Stimulated activated naive CD8-positive, alpha-beta T cell treated with anti-CD3 and anti-CD28 coated beads, Interleukin-15, Interleukin-2, amounts not matched to agents 100 U/mL and 50 U/mL, for 24 hours (primary cell): ENCODE measurements at places on chromosomes 11 and 22.
A peak's percentile ranks its signal among the peaks of the same experiment; 100 is the strongest.

DNA sequence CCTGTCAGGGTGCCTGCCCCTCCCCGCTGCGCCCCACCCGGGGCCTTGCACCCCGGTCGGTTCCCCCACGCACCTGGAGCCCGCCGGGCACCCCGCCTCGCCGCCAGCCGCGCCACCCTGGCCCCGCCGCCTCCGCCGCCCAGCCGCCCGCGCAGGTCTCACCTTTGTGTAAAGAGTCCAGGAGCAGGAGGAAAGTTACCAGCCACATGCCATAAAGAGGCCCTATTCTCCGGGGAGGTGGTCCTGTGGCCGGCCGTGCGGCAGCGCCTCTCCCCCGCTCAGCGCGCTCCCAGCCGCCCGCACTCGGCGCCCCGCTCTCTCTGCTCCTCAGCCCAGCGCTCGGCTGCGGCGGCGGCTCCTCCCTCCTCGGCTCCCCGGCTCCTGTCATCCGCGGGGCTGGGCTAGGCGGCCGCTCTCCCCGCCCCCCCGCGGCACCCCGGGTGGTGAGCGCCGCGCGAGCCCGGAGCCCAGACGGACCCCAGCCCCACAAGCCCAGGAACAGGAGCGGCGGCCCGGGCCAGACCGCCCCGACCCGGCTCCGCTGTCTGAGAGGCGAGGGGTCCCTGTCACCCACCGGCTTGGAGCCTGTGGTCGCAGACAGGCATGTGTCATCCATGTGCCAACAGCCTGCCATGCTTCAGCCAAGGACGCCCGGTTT, at the start of gene DSCAML1:
TSS of gene DSCAML1 (minus strand) at position 345 of the 658 bp plus-strand sequence. CDS start at position 208, 137 bp downstream.
- peak; percentile 56 for DNase-seq

GRCh38 chr11:100778166-100778785, 91.2 kb downstream of the ARHGAP42 start:
- no peak for DNase-seq

DNA sequence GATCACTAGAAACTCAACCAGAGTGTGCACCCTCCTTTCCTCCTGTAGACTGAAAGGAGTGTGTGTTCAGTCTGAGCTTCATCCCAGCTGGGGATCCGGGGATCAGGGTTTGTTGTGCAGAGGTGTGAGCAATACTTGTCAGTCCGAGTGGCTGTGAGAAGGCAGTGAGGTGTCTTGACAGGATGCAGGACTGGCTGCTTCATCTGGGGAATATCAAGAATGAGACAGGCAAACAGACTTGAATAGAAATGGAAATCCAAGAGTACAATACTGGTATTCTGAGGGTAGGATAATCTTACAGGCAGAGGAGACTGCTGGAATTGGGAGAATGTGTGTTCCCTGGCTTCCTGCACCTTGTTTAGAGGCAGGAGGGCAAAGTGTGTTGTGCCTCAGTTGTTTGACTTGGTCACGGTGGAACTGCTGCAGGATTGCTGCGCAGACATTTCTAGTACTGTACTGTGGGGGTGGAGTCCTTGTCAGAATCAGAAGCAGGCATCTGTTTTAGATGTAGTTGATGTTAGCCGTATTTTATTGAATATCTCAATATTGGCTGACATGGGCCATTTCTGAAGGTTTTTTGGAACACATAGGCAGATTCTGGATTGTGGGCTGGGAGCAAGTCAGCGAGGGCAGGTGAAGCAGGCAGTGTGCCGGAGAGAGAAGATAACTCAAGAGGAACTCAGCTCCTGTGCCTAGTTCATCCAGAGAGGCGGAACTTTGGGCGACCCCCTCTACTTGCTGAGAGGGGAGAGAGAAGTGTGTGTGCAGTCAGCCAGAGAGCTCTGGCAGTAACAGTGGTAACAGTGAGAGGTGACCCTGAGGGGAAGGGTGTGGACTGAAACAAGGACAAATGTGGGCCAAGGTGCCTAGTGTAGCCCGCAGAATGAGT, 27.1 kb upstream of the GRK2 start:
- no peak for DNase-seq

GRCh38 chr11:44180107-44180506, 84.6 kb downstream of the EXT2 start:
- no peak for DNase-seq

DNA sequence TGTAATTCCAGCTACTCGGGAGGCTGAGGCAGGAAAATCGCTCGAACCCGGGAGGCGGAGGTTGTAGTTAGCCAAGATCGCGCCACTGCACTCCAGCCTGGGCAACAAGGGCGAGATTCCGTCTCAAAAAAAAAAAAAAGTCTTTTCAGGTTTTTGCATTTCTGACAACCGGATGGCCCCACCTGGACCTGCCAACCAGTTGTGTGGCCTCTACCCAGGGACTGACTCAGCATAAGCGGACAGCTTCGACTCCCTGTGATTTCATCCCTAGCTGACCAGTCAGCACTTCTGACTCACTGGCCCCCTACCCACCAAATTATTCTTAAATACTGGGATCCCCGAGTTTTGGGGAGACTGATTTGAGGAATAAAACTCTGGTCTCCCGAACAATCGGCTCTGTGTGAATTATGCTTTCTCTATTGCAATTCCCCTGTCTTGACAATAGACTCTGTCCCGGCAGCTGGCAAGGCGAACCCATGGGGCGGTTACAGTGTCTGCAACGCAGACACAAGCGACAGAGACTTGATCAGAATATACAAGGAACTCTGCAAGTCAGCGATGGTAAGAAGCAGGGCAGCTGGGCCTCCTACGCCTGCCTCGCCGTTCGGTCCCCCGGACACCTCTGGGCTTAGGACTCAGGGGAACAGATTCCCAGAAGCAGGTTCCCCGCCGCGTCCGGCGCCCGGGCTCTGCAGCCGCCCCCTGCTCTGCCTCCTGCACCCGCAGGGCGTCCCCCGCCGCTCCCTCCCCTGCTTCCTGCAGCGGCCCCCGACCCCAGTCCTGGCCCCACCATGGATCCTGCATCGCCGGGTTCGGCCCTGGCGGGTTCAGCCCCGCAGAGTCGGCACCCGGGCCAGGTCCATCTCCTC, 741 bp upstream of the TALDO1 start:
- DNase-seq, result no peak

- DNase-seq, result no peak
These were observed 13.8 kb downstream of the SNU13 start for GRCh38 chr22:41674846-41675340.

GRCh38 chr22:43118024-43118849, 7.7 kb downstream of the BIK start:
- DNase-seq, result no peak

DNA sequence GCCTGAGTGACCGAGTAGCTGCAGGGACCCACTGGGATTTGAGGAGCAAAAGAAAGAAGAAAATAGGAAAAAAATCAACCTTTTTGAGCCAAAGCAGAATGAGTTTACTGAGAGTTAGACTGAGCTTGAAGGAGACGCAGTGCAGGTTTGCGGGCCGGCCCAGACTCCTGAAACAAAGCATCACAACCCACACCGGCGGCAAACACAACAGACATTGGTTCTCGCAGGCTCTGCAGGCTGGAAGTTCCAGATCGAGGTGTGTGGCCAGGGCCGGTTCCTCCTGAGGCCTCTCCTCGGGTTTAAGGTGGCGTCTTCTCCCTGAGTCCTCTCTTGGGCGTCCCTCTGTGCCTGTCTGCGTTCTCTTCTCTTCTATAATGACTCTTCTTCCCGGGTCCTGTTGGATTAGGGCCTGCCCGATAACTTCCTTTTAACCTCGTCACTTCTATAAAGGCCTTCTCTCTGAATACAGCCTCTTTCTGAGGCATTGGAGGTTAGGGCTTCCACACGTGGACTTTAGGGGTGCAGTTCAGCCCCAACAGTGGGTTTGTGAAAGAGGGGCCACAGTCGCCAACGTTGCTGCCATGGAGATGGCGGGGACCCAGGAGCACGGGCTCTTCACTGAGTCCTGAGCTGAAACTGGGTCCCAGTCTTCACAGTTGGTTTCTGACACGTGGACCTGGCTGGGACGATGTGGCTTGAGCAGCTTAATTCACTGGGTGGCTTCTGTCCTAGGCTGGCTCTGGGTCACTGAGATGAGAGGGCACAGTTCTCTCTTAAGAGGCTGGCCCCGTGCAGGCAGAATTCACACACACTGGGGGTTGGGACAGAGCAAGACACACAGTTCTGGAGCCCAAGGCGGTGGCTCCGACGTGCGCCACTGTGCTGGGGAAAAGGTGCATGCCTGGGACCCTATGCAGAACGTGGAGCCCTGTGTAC, 1047.7 kb downstream of the BRD1 start:
- DNase-seq, result no peak

GRCh38 chr22:36510384-36510783, 3.5 kb upstream of the FOXRED2 start:
- DNase-seq, result no peak

DNA sequence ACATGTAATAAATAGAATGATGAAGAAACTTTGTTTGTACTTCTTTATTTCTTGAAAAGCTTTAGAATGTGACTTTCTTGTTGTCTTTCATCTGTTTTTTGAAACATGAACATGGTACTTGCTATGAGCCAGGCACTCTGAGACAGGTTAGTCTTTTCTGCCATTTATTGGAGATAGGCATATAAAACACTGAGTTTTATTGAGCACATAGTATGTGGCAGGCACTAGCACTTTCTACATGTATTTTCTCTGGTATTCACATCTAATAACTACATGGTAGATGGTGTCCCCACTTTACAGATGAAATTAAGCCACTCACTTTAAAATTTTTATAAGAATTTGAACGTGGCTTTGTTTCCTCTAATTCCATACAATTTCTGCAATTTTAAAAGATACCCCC, 7.7 kb upstream of the ANKRD42 start:
- no peak for DNase-seq

GRCh38 chr11:35855671-35856070, 88.2 kb upstream of the LDLRAD3 start:
- DNase-seq, result no peak

DNA sequence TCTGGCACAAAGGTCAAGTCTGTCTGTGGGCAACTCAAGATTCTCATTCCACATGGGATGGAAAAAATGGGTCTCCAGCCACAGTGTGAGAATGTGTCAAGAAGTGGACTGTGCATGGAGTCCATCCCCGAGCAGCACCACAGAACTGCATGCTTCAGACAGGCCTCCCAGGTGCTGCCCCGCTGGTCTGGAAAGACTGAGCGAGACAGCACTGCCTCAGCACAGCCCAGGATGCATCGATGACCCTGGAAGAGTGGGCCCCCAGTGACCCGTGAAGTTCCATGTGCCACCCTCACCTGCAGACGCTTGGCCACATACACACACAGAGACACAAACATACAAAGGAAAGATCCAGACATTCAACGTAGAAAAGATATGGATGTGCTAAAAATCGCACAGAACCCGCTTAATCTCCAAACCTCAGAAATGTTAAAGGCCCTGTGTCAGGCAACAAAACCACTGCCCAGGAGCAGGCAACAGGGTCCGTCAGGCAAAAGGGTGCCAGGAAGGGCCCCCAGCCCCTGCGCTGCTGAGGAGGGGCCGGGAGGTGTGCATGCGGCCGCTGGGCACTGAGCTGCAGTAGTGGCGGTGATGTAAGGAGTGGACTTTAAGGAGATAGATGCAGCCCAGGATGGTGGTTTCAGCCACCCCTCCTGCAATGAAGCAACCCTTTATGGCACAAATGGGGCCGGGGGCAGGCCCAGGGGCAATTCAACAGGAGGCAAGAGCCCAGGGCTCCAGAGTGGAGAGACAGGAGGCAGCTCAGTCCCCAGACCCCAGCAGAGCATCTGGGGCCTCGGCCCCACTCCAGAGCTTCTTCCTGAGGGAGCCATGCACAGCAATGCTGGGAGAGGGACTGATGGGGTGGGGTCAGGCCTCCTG, 84.7 kb downstream of the DGCR2 start:
- DNase-seq, result no peak

- no peak for DNase-seq
These were observed 46.2 kb downstream of the WNT11 start for GRCh38 chr11:76159983-76160661.

- DNase-seq, result no peak
These were observed 28.2 kb downstream of the MS4A10 start for GRCh38 chr11:60813324-60813723.

DNA sequence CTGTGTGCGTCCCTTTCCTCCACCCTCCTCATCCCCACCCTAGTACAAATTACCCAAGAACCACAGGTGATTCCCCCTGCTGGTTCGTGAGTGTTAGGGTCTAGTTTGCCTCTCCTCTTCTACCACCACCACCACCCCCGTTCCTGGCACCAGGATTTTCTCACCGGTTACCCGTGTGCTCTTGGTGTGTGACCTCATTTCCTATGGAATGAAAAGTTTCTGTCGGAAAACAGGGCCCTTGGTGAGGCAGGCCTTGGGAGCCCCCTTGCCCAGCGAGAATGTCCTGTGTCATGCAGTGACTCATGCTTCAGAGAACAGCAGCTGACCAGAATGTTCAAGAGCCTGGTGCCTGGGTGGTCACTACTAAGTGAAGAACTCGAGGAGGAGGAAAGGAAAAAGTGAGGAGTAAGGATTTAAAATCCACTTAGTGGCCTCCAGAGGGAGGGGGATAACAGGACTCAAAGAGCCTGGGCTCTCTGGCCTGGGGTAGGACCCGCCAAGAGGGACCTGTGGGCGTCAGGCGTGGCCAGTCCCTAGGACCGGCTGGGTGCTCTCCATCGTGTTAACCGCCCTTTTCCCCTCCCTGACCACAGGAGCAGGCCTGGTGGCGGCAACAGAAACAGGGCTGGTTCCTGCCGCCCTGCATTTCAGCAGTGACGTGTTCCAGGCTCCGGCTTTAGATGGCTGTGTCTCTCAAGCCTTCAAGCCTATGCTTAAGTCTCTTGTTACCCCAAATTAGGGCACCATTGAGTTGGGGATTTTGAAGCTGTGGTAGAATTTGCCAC, 30.2 kb downstream of the C22orf31 start:
- peak; percentile 18 for DNase-seq

DNA sequence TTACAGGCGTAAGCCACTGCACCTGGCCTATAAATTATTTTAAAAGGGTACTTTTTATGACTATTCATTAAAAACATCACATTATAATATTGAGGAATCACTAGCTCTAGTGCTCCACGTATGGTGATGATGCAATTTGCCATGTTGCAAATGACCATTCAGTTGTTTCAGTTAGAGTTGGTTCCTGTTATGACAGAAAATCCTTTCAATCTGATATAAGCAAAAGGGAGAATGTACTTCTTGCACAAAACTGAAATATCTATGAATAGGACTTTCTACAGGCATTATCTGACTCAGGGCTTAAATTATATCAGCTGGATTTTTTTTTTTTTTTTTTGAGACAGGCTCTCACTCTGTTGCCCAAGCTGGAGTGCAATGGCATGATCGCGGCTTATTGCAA, 45.6 kb upstream of the RRM1 start:
- DNase-seq, result no peak

DNA sequence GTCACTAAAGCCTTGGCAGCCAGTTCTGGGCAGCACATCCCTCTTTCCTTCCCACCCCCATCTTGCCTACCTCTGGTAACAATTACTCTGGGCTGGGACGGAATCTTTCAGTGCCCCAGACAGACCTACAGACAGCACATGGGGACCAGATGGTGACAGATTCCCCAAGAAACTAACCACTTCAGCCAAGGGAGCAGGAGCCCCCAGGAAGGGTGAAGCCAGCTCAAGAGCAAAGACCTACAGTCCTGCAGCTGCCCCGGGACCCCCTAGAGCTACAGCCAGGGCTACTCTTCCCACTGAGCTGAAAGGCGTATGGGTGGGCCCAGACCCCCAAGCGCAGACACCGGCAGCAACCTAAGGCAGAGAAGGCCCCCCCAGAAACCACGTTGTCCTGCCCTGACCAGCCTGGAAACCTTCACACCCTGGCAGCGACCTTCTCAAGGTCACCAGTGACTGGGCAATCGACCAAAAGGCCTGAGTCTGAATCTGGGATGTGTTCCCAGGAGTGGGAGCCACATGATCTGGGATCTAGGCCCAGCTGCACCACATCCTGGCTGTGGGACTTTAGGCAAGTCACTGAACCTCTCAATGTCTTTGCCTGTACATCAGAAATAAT, 65.8 kb downstream of the LRRC32 start:
- DNase-seq, result no peak
